Coronary artery (tissue), 2 donors: ENCODE measurements at places on chromosomes 6 and 20.

- no peak for DNase-seq
Measured at GRCh38 chr6:109051301-109052017, 43.2 kb downstream of the SESN1 start.

DNA sequence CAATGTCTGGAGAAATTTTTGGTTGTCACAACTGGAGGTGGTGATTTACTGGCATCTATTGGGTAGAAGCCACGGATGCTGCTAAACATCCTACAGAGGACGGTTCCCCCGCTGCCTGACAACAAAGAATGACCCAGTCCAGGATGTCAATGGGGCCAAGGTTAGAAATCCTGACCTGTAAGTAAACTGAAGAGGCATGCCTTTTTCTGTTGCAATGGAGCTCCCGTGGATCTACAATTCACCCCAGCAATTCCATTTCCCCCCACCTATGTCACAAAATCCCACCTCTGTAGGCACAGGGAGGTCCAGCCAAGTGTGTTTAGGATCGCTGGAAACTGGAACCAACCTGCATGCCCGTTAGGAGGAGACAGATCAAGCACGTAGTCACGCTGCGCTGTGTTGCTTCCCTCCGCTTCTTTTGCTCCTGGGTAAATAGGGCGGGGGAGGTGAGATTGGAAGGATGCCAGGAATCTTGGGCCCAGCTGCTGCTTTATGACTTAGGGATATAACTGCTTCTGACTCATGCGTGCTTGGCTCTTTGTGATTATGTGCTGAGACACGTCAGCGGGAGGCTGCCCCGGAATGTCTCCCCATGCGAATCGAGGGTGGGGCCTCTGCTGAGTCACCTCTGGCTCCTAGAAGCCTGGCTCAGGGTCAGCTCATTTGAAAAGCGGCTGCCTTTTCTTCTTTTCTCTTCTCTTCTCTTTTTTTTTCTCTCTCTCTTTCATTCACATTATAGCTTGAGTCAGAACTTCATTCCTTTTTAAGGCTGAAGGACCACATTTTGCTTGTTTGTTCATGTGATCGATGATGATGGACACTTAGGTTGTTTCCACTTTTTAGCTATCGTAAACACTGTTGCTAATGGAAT lies 12.4 kb upstream of the PEDS1 start:
- peak; percentile 99 for DNase-seq

- peak; percentile 46 for DNase-seq
Measured at GRCh38 chr6:159890792-159891191, at the start of gene MAS1. TSS of gene MAS1 (plus strand) at chr6:159890988. CDS start at chr6:159906956, 15,968 bp downstream.

GRCh38 chr6:134925800-134926199 lies 24.1 kb downstream of the ALDH8A1 start:
- DNase-seq = no peak

DNA sequence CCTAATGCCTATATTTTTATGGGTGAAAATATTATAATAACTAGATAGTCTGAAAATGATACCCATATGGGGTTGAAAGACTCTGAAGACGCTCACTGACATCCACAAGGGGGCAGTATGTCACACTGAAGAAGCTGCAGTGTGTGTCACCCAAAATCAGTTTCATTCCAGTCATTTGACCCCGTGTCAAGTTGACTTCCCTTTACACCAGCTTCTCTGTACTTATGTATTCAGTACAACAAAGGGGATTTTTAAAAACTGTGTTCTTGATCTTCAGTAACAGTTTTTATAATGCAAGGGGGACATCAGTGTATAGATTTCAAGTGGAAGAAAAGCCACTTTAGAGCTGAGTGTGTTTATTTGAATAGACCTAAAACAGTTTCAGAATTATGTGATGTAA lies 19.3 kb downstream of the FAXC start:
- DNase-seq = no peak

DNA sequence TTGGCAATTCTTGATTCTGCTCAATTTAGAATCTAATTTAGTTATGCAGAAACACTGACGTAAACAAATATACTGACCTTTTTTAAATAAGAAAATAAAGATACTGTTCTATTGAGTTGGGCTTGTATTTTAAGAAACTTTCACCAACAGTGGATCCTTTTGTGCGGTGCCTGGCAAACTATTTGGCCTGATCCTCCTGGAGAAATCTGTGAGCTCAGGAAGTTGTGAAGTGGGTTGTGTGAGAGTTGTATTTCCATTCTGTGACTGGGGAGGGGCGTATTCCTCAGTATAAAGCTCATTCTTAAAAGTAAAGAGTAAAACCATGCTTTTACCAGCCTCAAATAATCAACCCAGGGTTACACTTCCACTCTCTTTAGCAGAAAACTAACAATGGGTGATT lies 85.6 kb downstream of the SEL1L2 start:
- no peak for DNase-seq

- no peak for DNase-seq
Measured at GRCh38 chr20:49669601-49670189, 44.0 kb downstream of the B4GALT5 start.
